SW480 (cell line): ENCODE measurements at places on chromosomes 3 and 15.

GRCh38 chr3:61454801-61455200, 106.6 kb upstream of the PTPRG start:
- no peak for DNase-seq

GRCh38 chr3:102748646-102749045, 313.8 kb downstream of the ZPLD1 start:
- no peak for DNase-seq

DNA sequence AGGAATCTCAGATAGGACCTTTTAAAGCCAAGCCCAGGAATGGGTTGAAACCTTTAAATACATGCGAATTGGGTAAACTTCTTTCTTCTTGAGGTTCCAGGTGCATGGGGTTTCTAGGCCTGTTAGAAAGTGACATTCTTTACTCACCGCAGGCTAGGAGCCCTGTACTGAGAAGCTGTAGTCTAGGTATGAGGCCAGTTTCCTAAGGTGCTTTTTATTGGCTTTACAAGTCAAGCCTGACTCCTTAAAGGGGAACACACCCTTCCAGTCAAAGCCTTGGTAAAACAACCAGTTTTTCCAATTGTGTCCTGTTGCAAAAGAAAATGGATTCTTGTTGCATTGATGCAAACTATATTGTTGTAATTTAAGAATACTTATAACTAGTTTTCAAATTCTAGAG, 76.1 kb upstream of the ATP11B start:
- DNase-seq: no peak

DNA sequence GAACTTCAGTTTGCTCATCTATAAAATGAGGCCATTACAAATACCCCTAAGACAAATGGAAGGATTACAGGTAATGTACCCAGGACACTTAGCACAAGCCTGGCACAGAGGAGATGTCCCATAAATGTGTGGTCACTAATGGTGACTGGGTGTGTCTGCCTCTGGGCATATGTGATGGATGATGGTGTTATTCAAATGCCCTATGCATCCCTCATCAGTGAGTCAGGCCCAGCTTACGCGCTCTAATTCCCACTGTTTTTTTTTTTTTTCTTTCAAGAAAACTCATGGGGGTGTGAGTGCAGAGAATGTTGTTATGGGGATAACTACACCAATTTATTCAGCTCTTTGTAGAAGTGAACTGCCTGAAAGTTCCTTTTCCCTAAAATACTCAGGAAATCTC, 23.6 kb upstream of the KIF23 start:
- peak; percentile 70 for DNase-seq

GRCh38 chr15:52295421-52296001, at the start of gene MYO5C:
TSS of gene MYO5C (minus strand) at chr15:52295804. CDS start at chr15:52295636, 168 bp downstream.
- peak; percentile 78 for DNase-seq
